Activated CD4-positive, alpha-beta T cell treated with anti-CD3 and anti-CD28 coated beads for 48 hours (primary cell): ENCODE measurements at places on chromosomes 12 and 14.

GRCh38 chr12:111318450-111318849, 50.4 kb downstream of the PHETA1 start:
- DNase-seq = no peak

GRCh38 chr14:44788612-44789011, 173.1 kb downstream of the KLHL28 start:
- no peak for DNase-seq

GRCh38 chr14:36512585-36513003, 7.4 kb downstream of the NKX2-1 start:
- DNase-seq = no peak

GRCh38 chr14:70888681-70889175, 18.5 kb upstream of the PCNX1 start:
- DNase-seq = no peak

GRCh38 chr14:49420201-49420600, 166.0 kb downstream of the RPS29 start:
- peak; percentile 56 for DNase-seq

- DNase-seq = peak; percentile 37
Observed at GRCh38 chr12:54306925-54307741, 6.3 kb upstream of the NFE2 start.

- no peak for DNase-seq
Observed at GRCh38 chr14:95979339-95980042, 59.7 kb upstream of the C14orf132 start.

DNA sequence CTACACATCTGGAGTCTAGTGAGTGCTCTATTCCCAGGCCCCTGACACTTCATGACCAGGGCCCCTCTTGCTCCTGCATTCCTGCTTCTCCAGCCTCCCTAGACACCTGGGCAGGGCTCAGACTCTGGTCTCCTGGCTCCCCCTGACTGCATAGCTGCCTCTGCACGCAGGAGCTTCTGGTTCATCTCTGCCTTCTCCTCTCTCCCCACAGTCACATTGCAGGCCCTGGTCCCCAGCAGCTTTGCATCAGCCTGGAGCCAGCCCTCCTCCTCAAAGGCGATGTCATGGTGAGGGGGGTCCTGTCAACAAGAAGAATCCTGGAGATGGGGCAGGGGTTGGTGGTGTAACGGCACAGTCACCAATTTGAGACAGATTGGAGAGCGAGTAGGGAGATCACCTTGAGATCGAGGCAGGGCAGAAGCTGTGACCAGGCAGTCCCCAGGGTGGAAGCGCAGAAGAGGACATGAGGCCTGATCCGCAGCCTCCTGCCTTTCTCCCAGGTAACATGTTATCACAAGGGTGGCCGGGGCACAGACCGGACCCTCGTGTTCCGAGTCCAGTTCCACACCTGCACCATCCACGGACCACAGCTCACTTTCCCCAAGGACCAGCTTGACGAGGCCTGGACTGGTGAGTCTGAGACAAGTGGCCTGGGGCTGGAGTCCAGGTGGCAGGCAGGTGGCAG, 8.1 kb downstream of the TNS2 start:
- DNase-seq = no peak

DNA sequence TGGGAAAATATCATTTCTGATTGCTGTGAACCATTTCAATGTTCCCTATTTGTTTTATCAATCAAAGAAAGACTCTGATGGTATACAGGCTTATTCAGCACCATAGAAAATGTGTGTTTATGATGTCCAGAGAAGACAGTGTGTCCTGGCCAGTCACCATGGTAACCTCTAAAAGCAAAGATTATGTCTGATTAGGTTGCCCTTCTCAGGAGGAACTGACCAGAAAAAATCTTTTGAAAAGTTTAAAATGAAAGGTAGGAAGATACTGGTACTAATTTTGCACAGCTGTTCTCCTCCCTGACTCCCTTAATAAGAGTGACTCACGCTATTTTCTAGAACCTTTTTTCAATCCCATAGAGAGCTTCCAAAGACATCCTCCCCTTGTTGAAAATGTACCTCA, 391.8 kb upstream of the DCN start:
- DNase-seq = no peak
